Suprapubic skin (tissue), 4 donors: ENCODE measurements at places on chromosomes 7 and 10. TPM values are rescaled to one million over a fixed set of nuclear protein-coding genes. Genes with fewer than 3 reads are reported as not detected.
A peak's percentile ranks its signal among the peaks of the same experiment; 100 is the strongest.

The PIP gene
- 1,475 TPM for total RNA-seq

The SEMA3D gene
- 5.9 TPM for total RNA-seq

The HGF gene
- total RNA-seq: 0.47 TPM

The NEUROD6 gene
- total RNA-seq: not detected

The LYZL1 gene
- not detected for total RNA-seq

The AP5Z1 gene
- total RNA-seq: 43.2 TPM

DNA sequence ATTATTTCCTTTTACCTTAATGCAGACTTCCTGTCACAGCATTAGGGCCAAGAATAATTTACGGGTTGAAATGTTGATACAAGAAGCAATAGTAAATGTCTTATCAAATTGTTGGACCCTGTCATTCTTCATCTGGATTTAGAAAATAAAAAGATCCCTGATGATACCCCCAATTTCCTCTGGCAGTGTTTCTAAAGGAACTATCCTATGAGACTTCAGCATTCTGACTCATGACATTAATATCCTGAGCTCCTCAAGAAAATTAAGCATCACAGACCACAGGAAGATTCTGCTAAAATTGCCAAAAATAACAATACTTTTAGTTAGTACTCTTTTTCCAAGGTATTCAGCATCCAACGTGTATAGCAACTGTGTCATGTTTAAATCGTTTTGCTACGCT is 490.5 kb upstream of the ANKRD30A start:
- no peak overlapping the region for H3K27ac ChIP-seq
- H3K36me3 ChIP-seq: no peaks in the 10 kb centered on the region
- H3K4me3 ChIP-seq: no peak overlapping the region
- DNase-seq: no peak

- H3K4me3 ChIP-seq: peak overlapping the region; percentile 73
- H3K27me3 ChIP-seq: no peaks in the 10 kb centered on the region
- no peak for DNase-seq
- H3K27ac ChIP-seq: peak overlapping the region; percentile 60
- H3K4me1 ChIP-seq: peaks cover 15% of the 10 kb centered on the region
Measured at GRCh38 chr10:93495654-93496321, 624 bp upstream of the CEP55 start.

GRCh38 chr10:4686644-4686996 is 139.4 kb upstream of the AKR1E2 start:
- peaks cover 33% of the 10 kb centered on the region for H3K4me1 ChIP-seq
- H3K36me3 ChIP-seq: no peaks in the 10 kb centered on the region
- H3K27ac ChIP-seq: peak overlapping the region; percentile 50
- H3K27me3 ChIP-seq: no peaks in the 10 kb centered on the region
- no peak overlapping the region for H3K4me3 ChIP-seq

DNA sequence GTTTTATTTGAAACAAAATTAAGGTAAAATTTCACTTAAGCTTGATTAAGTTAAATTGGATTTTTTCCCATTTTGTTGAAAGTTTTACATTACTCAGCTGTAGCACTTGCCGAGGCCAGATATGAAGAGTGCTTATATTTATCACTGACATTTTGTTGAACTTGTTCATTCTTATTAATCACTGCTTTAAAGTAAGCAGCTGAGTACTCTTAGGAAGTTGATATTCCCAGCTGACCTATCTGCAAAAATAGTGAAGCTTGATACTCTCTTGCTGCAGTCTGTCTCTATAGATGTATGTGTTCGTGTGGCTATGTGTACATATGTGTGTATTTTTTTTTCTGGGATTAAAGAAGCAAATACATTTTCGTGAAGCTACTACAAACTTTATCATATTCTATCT is 150.0 kb downstream of the SKAP2 start:
- no peak overlapping the region for H3K4me3 ChIP-seq
- H3K27me3 ChIP-seq: no peaks in the 10 kb centered on the region
- no peak overlapping the region for H3K27ac ChIP-seq

DNA sequence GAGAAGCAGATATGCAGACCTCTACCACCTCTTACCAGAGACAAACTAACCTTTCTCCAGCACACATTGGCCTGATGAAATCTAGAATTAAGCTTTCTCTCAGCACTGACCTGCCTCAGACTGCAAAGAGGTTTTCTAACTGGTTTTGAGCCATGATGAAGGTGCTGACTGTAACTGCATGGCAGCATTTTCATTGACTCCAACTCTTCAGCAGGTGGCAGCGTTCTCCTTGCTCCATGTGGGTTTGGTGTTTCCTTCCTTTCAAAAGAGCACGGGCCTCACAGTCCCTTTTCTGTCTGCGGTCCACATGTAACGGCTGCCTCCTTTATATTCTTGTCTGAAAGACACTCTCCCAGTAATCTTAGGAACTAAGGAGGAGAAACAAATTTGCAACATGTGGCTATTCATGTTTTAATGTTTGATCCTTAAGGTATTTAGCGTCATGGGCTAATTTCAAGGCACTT is 12.6 kb downstream of the KLLN start:
- DNase-seq: no peak
- H3K36me3 ChIP-seq: no peaks in the 10 kb centered on the region
- no peak overlapping the region for H3K4me3 ChIP-seq
- no peak overlapping the region for H3K27ac ChIP-seq
- no peaks in the 10 kb centered on the region for H3K4me1 ChIP-seq

- H3K4me3 ChIP-seq: no peak overlapping the region
- H3K27me3 ChIP-seq: no peaks in the 10 kb centered on the region
- H3K4me1 ChIP-seq: peaks cover 23% of the 10 kb centered on the region
- DNase-seq: no peak
Measured at GRCh38 chr10:393787-394438, 258.7 kb downstream of the ZMYND11 start.

- no peaks in the 10 kb centered on the region for H3K4me1 ChIP-seq
- H3K27me3 ChIP-seq: no peaks in the 10 kb centered on the region
- DNase-seq: no peak
- H3K36me3 ChIP-seq: peaks cover 22% of the 10 kb centered on the region
Measured at GRCh38 chr10:310371-310770, 175.1 kb downstream of the ZMYND11 start.
